Dermis microvascular lymphatic vessel endothelial cell (primary cell): ENCODE measurements at places on chromosomes 2 and 18. TPM values are rescaled to one million over a fixed set of nuclear protein-coding genes. Genes with fewer than 3 reads are reported as not detected.
A peak's percentile ranks its signal among the peaks of the same experiment; 100 is the strongest.

GRCh38 chr2:12201369-12201768 lies 454.9 kb downstream of the LPIN1 start:
- no peak for DNase-seq

DNA sequence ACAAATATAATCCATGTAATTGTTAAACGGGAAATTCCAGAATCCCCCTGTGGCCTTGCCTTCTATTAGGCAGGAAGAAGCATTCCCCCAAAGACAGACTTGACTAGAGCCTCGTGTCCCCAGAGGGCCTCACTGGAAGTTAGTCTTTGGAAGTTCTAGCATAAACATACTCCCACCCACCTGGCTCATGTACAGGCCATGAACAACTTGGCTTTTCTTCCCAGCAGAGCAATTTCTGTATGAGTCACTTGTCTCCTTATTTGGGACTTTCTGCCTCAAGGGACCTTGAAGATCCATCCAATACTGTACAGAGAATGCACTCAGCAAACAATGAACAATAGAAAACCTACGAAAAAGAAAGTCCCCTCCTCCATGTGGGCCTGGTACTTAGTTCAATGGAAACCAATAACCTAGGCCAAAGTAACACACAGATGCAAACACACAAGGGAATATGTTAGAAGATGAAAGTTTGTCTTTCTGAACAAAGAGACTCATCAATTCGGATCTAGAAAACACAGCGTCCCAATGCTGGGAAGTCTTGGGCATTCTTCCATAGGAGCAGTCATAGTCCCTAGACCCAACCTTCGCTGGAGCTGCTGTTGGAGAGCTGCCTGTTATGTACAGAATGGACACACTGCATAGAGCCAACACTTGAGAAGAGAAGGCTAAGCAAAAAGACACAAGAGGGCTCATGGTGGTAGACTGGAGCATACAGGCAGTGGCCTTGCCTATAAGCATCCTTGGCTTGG lies 303.5 kb downstream of the HRH4 start:
- DNase-seq: no peak

- DNase-seq: no peak
Measured at GRCh38 chr2:145688156-145688555, 1168.2 kb upstream of the ZEB2 start.

DNA sequence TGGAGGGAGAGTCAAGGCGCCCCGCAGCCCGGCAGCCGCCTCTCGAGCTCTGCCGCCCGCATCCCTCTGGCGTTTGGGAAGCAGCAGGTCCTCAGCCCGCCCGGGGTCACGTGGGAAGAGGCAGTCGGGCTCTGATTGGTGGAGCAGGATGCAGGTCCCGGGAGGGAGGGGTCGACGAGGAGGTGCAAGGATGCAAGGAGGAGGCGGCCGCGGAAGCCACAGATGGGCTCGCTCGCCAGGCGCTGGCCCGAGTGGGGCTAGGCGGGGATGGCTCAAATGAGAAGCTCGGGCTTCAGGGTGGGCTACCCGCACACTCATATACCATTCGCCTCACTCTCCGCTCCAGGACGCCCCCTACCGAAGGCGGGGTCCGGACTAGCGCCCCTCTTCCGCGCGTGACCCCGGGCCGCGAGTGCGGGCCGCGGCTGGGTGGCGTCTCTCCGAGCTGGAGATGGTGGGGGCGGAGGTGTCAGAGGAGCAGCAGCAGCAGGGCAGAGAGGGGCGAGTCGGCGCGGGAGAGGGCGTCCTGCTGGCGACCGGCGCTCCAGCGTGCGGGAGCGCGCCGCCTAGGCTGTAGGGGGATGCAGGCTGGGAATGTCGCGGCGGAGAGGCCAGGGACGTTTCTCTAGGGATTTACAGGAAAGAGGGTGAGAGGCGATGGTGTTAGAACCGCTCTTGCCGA lies at the start of gene TMEFF2:
TSS of gene TMEFF2 (minus strand) at position 68 of the 682 bp plus-strand sequence. CDS start 409 bp downstream, outside the sequence.
- peak; percentile 33 for DNase-seq

- no peak for DNase-seq
Measured at GRCh38 chr2:47508641-47509040, 105.7 kb downstream of the MSH2 start.

DNA sequence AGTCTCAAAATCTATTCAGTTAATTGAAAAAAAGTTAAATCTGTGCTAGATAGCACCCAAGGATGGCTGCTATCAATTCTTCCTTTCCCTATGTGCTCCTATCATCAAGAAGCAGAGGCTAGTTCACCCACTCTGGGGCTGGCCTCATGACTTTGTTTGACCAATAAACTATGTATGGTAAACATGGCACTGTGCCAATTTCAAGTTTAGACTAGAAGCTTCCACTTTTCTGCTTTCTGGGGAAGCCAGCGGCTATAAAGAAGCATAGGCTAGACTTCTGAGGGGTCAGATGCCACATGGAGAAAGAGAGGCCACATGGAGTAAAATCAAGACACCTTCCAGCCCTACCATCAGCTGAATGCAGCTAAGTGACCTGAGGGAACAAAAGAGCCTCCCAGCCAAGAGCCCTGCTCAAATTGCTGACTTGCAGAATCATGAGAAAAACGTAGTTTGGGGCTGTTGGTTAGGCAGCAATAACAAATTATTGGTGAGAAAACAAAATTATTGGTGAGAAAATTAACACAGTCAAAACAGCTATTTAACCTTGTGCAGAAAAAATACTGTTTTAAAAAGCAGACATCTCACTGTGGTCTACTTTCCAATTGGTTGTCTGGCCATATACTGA lies 86.5 kb upstream of the SLC14A2 start:
- DNase-seq: no peak

DNA sequence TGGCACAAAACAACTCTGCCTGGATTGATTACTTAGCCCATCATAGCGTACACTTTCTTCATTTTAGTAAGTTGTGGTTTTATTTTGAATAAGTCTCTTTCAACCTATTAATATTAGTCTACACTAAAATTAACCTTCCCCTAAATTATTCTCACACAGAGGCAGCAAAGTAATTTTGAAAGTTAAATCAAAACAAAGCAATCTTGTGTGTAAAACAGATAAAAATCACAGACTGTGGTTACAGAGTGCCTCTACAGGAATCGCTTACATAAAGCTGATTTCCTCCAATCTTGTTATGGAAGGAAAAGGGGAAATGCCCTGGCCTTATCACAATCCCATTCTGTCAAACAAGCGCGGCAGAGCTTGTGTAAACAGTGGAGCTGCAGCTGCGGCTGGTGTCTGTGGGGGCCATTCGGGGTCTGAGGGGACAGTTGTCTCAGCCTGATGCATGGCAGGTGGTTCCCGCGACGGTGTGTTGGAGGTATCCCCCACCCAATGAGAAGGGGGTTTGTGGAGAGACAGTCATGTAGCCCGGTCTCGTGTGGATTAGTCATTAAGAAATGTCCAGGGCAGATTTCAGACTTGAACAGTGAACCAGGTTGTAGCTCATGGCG lies 42.1 kb downstream of the BCL2L11 start:
- DNase-seq: peak; percentile 97

DNA sequence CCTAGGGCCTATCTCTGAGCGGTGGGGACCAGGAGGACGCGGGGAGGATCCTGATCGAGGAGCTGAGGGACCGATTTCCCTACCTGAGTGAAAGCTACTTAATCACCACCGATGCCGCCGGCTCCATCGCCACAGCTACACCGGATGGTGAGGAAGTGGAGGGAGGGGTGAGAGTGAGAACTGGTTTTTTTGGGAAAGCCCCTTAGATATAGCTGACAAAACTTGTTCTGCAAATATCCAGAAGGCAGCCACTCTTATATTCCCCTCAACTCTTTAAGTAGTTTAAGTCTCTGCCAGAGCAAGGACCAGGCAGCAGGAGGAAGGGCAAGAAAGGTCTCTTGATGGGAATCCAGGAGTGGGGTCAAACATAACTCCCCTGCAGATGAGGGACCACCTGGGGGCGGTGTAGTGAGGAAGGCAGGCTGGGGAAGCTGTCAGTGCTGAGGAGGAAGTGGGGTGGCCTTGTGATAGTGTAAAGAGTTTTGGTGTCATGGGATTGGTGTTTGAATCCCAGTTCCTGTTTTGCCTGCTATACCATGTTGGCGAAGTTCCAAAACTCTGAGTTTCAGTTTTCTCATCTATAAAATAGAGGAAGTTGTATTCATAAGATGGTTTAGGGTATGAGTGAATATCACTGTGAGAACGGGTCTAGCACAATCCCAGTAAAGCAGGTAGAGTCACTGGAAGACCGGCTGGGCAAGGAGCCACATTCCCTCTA lies 3.4 kb downstream of the NAGK start:
- DNase-seq: no peak

GRCh38 chr2:150467621-150467963 lies 19.9 kb downstream of the RND3 start:
- no peak for DNase-seq

Gene REG3G
- total RNA-seq: not detected in 2 replicates

Gene DHX57
- 12.0 and 13.5 TPM in 2 replicates for total RNA-seq

GRCh38 chr2:235271936-235272335 lies 221.9 kb upstream of the AGAP1 start:
- DNase-seq: peak; percentile 66

Gene ALPG
- not detected in 2 replicates for total RNA-seq

Gene IL1F10
- not detected in 2 replicates for total RNA-seq

DNA sequence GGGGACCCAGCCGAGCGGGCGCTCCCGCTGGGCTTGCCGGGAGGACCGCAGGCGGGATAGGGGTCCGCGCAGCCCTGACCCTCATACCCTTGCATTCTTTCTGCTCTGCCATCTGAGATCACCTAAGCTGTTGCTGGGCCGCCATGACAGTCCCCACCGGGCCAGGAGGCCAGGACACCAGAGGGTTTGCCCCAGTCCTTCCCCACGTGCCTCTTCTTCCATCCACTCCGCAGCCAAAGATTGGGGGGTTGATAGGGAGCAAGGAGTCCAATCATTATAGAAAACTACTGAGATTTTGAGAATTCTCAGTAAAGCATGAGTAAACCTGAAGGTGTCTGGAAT lies 453 bp upstream of the GRB14 start:
- no peak for DNase-seq

GRCh38 chr2:84461310-84461709 lies 2.2 kb upstream of the SUCLG1 start:
- DNase-seq: no peak
